ENCODE measurements at places on chromosomes 2 and 18. TPM values are rescaled to one million over a fixed set of nuclear protein-coding genes. Genes with fewer than 3 reads are reported as not detected.

The OR6B3 gene
- total RNA-seq: not detected

The TSPYL6 gene
- not detected for total RNA-seq

- H3K4me3 ChIP-seq: no peak overlapping the region
- no peak overlapping the region for H3K27ac ChIP-seq
- H3K4me1 ChIP-seq: peaks cover 36% of the 10 kb centered on the region
- H3K27me3 ChIP-seq: peaks cover 23% of the 10 kb centered on the region
- H3K36me3 ChIP-seq: no peaks in the 10 kb centered on the region
Observed at GRCh38 chr2:43054367-43054766, 172.0 kb downstream of the ZFP36L2 start.

GRCh38 chr2:240935103-240935876 lies 29.2 kb downstream of the CROCC2 start:
- no peak overlapping the region for H3K4me3 ChIP-seq
- H3K27me3 ChIP-seq: peaks cover 18% of the 10 kb centered on the region

DNA sequence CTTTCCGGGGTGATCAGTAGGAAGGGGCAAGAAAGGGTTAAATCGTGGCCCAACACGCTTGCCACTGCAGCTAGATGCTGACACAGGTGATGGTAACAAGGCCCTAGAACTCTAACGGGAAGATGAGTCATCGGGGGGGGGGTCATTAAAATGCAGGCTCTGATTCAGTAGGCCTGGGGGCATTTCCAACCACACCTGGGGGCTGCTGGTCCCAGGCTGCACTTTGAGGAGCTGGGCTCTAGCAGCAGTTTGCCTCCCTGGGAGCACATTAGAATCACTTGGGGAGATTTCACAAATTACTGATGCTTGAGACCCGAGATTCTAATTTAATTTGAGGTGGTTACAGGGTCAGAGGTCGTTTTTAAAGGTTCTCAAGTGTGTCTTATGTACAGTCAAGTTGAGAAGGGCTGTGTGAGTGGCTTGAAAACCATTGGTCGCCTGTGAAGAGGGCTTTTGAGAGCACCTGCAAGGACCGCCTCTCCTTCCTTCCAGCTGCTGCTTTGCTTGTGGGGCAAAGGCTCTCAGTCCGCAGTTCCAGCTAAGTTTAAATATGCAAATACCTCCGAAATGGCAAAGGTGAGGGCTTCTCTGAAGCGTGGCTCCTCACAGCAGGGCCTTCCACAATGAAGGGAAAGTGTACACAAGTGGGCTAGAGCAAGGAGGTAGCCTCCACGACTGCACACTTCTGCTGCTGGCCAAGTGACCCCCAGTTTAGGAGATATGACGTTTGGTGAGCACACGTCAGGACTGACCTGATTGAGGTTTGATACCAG lies 128.0 kb upstream of the MSH6 start:
- no peaks in the 10 kb centered on the region for H3K27me3 ChIP-seq
- DNase-seq: no peak
- H3K4me3 ChIP-seq: no peak overlapping the region
- H3K36me3 ChIP-seq: no peaks in the 10 kb centered on the region
- no peaks in the 10 kb centered on the region for H3K4me1 ChIP-seq
